ENCODE measurements at places on chromosomes 12 and 14.

DNA sequence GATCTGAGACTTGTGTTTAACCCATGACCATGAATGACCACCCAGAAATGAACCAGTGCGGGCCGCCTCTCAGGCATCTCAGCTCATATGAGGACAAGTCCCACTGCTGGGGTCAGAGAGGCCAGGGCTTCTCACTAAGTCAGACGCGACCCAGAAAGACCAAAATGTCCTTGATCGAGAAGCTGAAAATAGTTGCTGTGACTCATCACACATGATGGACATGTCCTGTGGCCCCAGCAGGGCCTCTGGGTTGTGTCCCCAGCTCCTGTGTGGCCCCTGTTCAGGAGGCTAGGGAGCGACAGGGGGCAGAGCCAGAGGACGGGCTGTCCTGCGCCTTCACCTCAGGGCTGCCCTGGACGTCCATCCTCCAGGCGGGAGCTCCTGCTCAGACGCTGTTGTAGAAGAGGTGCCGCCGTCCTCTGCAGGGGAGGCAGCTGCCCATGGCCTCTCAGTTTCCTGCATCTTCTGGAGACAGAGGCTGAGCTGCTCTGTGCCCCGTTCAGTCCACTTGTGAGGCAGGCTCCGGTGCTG, 29.0 kb upstream of the FAM181A start:
- no peak for DNase-seq

GRCh38 chr12:128468926-128469325, 202.0 kb downstream of the TMEM132C start:
- DNase-seq: no peak

DNA sequence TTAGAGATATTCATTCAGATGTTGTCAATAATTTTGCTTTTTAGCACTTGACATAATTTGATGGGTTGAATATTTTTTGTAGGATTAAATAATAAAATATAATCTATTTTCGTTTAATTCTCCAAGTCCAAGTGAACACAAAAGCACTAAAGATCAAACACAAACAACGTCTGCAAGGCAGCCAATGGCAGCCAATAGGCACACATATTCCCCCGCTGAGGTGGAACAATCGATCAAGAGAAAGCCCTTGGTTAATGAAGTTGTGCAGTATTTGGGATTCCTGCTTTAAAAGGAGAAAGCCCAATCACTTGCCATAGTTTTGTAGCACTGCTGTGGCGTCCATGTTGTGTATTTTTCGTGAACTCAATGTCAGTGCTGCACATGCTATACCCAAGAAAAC, 1.5 kb downstream of the DHRS7 start:
- DNase-seq: peak; percentile 31

DNA sequence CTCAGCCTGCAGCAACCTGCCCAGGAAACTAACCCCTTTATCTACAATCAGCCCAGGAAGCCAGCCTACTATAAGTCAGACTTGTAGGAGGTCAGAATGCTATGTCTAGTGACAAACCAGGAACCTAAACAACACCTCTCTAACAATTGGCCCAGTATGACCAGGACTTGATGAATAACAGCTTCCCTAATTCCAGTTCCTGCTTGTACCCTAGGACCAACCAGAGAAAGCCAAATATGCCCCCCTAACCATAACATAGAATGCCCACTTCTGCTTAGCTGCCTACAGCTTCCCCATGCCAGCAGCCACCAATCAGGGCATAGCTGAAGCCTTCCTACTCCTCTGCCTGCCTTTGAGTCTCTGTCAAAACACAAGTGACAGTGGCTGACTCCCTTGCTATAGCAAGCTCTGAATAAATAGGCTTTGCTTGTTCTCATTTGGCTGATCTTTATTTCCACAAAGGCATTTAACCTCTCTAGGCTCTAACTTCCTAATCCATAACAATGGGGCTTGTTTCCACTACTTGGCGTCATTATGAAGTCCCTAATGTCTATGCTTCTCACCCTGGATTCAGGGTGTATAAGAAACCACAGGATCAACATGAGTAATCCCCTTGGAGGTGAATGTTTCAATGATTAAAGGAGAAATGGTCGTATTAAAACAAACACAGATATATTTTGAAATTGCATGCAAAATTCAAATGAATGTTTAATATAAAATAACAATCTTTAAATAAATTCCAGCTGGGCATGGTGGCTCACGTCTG, 220.2 kb downstream of the ANO6 start:
- DNase-seq: no peak
